Stimulated activated CD8-positive, alpha-beta memory T cell treated with anti-CD3 and anti-CD28 coated beads, Interleukin-15, amount 100 ng/mL, for 24 hours (primary cell): ENCODE measurements at places on chromosomes 3 and 15.
A peak's percentile ranks its signal among the peaks of the same experiment; 100 is the strongest.

DNA sequence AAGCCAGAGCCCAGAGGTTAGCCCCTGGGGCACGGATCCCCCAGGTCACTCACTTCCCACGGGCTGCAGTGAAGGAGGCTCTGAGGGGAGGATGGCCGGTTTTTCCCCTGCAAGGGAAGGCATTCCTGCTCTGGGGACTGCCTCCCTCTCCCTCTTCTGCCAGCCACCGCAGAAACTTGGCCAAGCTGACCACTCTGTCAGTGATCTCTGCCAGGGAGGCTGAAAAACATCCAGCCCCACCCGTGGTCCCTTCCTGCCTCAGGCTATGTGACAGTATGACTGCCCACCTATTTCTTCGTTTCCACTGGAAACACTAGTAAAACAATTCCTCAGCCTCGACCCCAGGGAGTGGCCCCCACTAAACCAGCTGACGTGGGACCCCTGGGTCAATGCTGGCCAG is 14.6 kb upstream of the FANCD2 start:
- no peak for DNase-seq

- no peak for DNase-seq
These were observed 34.6 kb downstream of the RLBP1 start for GRCh38 chr15:89186803-89187202.

- no peak for DNase-seq
These were observed 277.7 kb upstream of the KCNH8 start for GRCh38 chr3:18870642-18871041.

GRCh38 chr15:62344806-62345539 is 179.9 kb upstream of the C2CD4B start:
- no peak for DNase-seq

DNA sequence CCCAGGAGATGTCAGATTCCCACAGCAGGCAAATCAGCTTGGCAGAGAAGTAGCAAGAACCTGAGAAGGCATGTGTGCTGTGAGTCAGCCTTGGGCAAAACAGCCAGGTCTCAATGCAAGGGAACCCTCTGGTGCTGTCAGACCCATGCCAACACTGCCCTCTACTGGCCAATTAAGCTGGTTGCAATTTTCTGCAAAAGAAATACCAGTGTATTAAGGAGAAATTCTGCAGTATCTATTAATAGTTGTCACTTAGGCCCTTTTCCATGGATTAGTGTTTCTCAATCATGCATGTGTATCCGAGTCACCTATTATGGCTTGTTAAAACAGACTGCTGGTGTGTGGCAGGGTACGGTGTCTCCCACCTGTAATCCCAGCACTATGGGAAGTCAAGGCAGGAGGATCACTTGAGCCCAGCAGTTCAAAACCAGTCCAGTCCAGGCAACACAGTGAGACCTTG is 26.2 kb downstream of the MAP4 start:
- DNase-seq: peak; percentile 14

- no peak for DNase-seq
These were observed 28.8 kb upstream of the VILL start for GRCh38 chr3:37961622-37962431.

GRCh38 chr3:196406811-196407470 is 25.3 kb downstream of the UBXN7 start:
- DNase-seq: no peak

- no peak for DNase-seq
These were observed 11.1 kb upstream of the MBNL1 start for GRCh38 chr3:152257563-152258035.

DNA sequence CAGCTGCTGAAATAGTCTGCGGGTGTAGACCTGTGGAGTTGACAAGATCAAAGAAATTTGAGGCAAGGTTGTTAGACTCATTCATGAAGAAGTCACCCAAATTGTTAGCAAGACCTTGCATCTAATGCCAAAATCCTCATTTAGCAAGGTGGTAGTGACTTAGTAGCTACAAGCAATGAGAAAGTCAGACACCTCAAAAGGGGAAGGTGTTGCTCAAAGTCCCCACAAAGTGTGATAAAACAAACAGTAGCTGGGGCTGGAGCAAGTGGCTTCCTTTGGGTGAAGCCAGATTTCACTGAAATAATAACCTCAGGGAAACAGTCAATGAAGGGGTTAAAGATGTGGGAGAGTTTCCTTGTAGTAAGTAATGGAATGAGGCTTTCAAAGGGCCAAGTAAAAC is 44.9 kb downstream of the CD86 start:
- no peak for DNase-seq

DNA sequence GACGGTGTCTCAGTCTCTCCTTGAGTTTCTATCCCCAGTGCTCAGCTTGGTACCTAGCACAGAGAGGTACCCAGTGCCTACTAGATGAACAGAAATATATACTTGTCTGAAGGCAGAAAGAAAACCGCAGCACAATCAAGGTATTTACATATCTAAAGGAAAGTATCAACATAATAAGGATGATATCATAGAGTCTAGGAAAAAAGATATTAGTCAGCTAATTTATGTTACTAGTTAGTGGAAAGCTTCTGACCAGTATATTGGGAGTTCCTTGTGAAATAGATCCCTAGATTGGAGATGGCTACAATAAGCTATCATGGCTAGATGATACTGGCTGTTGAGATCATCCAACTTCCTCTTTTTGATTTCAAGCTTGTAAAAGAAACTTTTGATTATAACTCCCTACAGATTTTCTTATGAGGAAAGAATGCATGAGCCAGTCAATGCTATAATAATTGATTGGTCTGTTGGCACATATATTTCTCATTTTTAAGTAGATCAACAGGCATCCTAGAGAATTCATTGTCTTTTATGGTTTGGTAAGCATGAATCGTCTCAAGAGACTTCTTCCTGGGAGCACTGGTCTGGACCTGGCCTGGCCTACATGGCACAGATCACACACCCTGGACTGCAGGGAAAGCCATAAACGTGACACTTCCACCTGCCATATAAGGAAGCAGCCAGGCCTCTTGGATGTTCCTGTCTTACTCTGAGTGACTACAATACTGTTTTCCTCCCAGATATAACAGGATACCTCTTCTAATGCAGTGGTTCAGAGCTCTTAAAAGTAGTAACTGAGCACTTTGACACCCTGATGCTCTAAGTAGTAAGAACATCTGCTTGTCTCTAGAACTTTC is 60.7 kb downstream of the IMPG2 start:
- DNase-seq: no peak

GRCh38 chr15:53709821-53710220 is 49.6 kb downstream of the WDR72 start:
- DNase-seq: no peak

DNA sequence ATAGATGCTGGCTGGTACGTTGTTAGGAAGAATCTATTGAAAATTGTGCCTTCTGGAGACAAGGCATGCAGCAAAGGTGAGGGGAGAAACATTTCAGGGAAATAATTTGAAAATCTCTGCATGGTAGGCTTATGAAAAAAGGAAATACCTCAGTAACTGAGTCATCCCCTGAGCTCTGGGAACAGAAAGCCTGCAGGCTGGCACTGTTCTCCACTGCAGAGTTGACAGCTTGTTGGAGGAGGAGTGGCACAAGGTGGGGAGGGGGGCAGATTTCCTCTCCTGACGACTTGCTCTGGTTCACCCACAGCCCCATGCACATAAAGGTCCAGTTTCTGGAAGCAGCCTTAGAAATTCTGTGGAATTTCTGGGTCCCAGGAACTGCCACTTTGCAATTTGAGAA is 179.4 kb downstream of the ABHD5 start:
- no peak for DNase-seq

- no peak for DNase-seq
These were observed 193.3 kb upstream of the TOPAZ1 start for GRCh38 chr3:44048196-44048924.

GRCh38 chr3:4139462-4140140 is 163.6 kb upstream of the SETMAR start:
- no peak for DNase-seq

- no peak for DNase-seq
These were observed 74.5 kb downstream of the PPCDC start for GRCh38 chr15:75097939-75098338.

- DNase-seq: no peak
These were observed 298.3 kb downstream of the MEX3B start for GRCh38 chr15:81747482-81747881.
